Calu3 (cell line): ENCODE measurements at places on chromosomes 2 and 18.

- no peak for DNase-seq
Measured at GRCh38 chr18:37246779-37247340, 318.7 kb downstream of the CELF4 start.

DNA sequence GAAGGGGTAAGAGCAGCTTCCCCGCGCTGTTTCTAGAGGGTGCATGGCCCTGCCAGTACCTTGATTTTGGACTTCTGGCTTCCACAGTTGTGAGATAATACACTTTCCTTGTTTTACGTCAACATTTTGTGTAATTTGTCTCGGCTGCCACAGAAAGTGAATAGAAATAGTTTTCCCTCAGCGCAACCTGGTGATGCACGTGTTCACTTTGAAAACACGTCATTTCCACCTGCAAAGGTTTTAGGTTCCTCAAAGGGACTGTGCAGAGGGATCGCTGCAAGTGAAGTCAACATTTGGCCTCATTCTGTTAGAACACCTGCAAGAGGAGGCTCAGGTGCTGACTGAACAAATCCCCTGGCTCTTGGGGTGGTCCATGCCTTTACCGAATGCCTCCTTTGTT lies 71.7 kb downstream of the LONRF2 start:
- no peak for DNase-seq

DNA sequence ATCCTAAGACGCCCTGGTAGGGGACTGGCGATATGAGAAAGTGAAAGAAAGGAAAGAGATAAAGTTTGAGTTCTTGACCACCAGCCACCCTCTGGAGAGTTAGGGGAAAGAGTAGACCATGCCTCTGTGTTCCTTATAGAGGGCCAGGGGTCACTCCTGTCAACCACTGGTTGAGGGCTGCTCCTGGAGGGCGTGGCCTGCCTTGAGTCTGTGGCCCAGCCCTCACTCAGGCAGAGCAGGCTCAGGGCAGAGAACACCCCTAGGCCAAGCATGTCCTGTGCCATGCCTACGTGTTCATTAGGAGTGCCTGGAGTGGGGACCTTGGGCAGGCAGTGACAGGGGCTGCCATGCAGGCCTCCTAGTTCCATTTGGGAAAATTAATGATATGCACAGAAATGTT lies 161.1 kb upstream of the EPB41L3 start:
- DNase-seq: no peak

DNA sequence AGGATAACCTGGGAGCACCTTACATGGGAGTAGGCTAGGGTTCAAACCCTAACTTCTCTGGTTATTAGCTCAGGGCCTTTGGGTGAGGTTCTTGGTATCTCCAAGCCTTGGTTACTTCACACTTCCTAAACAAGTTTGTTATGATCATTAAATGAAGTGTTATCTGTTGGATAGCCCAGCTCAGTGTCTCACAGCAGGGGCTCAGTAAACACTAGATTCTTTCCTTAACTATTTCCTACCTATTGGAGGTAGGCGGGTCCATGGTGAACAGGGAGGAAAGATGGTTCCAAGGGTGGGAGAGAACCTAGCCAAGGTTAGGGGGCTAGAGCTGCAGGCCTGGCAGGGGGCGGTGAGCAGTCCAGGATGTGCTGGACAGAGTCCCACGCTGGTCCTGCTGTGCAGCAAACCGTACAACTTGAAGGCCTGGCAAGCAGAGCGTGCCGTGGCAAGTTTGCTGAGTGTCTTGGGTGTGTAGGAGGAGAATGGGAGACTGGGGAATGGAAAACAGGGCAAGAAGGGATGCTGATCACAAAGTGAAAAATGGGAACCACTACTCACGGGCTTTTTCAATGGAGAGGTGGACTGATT lies 259.1 kb downstream of the PRKCE start:
- DNase-seq: no peak

GRCh38 chr2:28694364-28694763 lies 57.3 kb upstream of the PPP1CB start:
- DNase-seq: no peak

DNA sequence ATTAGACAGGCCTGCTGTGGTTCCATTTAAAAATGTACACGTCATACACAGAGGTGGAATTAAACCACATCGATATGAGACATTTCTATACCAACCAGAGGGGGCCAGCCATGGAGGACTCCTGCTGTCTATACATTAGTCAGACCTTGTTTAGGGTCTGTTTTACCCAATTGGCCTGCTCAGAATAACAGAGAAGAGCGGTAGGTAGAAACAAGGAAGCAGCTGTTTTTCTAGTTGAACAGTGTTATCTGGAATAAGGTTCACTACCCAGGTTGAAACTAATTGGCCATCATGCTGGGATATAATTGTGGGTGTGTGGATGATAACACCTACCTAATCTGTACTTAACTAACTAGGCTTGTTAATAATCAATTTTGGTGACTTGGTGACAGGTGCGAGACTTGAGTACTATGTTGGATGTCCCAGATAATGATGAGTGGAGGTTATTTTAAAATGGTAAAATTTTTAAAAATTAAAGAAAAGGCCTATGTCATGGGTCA lies 47.5 kb downstream of the RHBDD1 start:
- no peak for DNase-seq

DNA sequence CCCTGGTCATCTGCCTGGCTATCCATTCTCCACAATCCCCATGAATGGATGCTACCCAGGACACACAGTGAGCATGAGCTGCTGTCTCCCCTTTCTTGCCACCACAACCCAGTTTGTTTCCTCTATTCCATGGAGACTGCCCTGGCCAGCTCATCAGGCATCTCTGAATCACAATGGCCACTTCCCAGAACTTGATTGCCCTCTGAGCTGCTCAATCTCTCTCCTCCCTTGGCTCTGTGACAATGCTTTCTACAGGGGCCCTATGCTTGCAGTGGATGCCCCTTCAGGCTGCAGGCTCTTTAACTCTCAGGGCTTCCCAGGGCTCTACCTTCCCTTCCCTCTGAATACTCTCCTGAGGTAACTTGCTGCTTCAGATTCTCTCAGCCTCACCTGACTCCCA lies 14.4 kb upstream of the SLC4A5 start:
- no peak for DNase-seq

DNA sequence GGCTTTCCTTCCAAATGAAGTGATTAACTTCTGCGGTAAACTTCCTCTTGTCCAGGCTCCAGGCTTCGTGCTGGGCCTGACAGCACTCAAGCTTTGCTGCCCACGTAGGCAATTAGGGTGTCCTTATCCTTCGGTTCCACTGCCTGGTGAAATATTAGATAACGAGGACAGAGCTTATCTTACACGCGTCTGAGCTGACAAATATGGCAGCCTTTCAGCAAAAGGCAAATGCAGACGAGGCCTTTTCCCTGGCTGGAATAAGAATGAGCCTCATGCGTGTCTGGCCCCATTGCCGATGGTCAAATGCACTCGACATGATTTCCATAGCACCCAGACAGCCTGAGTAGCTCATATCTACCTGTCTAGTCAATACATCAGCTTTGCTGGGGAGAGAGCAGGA lies 141.5 kb downstream of the FAM210A start:
- DNase-seq: no peak

- no peak for DNase-seq
Measured at GRCh38 chr2:57733956-57734355, 312.6 kb upstream of the VRK2 start.

GRCh38 chr2:233436691-233437438 lies 82.6 kb downstream of the DGKD start:
- no peak for DNase-seq

DNA sequence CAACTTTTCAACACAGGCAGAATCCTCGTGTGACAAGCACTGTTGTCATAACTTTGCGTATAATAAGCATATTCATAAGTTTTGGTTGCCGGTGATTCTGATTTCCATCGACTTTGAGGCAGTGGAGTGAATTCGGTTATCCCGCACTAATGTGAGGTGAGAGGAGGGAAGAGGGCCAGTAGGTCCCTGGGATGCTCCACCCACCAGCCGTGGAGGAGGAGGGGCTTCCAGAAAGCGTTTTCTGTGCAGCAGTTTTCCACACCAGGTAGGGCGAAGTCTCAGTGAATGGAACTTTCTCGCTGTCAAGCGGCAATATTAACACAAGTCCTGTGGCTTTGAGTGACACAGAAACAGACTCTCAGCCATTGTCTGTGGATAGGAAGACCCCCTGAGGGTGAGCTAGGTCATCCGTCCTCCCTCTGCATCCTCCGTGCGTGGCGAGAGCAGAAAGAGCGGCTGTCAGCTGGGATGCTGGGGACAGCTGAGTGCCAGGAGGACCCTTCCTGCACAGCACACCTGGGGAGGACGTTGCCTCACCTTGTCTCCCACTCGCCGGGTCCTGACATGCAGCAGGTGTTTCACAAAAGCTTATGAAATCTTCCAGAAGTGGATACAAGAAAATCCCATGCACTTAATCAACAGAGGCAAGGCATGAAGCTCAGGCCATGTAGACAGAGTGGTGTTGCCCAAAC lies 67.5 kb downstream of the DCDC2C start:
- no peak for DNase-seq

DNA sequence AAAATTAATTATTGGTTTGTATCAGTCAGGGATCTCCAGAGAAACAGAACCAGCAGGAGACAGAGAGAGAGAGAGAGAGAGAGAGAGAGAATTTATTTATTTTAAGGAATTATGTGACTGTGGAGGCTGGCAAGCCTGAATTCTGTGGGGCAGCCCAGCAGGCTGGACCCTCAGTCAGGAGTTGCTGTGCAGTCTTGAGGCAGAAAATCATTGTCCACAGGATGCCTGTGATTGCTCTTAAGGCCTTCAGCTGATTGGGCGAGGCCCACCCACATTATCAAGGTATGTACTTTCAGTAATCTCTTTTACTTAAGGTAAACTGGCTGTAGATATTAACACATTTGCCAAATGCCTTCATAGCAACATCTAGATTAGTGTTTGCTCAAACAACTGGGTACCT lies 155.3 kb downstream of the SEPTIN10 start:
- DNase-seq: no peak

DNA sequence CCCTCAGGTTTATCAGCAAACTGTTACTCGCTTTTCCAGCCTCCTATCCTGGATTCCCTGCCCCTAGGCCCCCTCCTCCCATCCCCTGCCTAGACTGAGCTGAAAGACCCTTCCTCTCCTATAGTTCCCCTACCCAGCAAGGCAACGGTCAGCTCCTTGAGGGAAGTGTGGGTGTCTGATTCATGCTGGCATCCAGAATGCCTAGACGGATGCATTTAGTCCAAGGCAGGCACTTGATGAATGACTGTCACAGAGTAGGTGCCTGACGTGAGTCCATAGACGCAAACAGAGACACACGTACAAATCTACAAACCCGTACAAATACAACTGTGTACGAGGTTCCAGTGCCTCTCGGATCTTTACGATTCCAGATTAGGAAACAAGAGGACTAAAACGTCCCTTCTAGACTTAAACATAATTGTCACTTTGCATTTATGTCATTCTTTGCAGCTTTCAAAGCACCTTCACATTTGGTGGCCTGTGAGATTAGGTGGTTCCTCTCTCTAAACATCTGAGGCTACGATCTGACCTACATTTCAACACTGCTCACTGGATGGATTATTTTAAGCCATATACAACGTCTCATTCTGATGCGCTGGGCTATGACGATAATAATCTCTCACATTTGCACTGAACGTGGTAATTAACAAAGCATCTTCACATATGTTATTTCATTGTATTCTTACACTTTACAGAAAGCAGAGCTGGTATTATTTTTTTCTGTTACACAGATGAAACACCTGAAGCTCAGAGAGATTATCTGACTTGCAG lies 36.7 kb downstream of the DNMT3A start:
- no peak for DNase-seq

DNA sequence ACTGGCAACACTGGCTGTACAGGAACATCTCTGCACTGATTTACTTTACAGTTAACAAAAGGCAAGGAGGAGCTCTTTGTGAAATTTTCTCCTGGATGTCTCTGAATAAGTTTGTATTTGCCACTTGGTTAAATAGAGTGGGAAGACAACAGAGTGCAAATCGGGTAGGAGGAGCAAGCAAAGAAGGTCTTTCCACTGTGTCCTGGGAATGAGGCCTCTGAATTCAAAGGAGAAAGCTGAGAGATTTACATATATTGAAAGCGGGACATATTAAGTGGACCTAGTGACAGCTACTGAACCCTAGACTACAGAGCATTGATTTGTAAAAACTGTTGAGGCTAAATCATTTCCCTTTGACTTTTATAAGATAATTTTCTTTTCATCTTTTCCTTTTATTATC lies 117.4 kb upstream of the CHRNA1 start:
- DNase-seq: no peak

DNA sequence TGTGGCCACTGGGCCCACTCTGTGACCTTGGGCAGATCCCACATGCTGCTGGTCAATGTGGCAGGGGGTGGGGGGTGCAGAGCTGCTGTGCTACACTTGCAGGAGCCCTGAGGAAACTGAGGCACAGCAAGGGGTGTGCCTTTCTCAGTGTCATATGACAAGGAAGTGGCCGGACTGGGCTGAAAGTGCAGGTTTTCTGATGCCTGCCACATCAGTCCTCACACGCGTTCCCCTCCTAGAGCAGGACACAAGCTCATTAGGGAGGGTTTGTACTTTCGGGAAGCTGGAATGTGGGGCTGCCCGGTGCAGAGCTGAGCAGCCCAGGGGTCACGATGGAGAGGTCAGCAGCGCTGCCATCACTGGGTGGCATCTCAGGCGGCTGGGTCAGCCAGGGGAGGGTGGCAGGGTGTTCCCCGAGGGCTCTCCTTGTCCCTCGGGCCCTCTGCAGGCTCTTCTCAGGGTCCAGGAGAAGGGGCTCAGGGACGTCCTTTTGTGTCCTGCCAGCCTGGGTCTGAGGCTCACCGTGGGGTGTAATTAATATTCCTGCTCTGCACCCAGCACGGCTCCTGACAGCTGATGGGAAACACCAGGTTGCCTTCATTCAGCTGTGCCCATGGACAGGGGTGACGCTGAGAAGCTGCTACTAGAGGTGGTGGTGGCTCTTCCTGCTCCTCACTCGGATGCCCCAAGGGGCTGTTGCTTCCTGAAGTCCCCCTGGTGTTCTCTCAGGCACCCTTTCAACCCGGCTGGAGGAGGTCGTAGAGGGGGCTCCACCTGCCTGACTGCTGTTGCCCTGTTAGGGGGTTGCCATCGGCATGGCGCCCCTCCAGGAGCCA lies 62.1 kb upstream of the HDAC4 start:
- no peak for DNase-seq

DNA sequence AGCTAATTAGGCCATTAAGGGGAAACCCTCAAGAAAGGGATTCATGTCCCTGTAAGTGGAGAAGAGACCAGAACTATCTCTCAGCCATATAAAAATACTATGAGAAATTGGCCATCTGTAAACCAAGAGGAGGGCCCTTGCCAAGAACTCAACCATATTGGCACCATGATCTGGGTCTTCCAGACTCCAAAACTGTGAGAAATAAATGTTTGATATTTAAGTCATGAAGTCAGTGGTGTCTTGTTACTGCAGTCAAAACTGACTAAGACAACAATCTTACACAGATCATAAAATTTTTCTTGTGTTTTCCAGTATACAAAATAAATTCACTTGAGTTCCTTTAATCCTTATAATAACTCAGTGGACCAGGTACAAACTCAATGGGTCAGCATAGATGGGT lies 589.8 kb upstream of the CDH2 start:
- DNase-seq: no peak

- no peak for DNase-seq
Measured at GRCh38 chr2:120352696-120353590, 7.0 kb downstream of the INHBB start.

- DNase-seq: no peak
Measured at GRCh38 chr2:184611361-184612085, 13.2 kb downstream of the ZNF804A start.

GRCh38 chr2:42962508-42962953 lies 170.1 kb upstream of the HAAO start:
- no peak for DNase-seq
